Progenitor cell of endocrine pancreas (in vitro differentiated cells): ENCODE measurements at places on chromosomes 4 and X.

- DNase-seq, result no peak
Observed at GRCh38 chr4:123230061-123230460, 166.5 kb upstream of the SPRY1 start.

GRCh38 chr4:123530357-123530756 lies 133.8 kb downstream of the SPRY1 start:
- DNase-seq, result no peak

DNA sequence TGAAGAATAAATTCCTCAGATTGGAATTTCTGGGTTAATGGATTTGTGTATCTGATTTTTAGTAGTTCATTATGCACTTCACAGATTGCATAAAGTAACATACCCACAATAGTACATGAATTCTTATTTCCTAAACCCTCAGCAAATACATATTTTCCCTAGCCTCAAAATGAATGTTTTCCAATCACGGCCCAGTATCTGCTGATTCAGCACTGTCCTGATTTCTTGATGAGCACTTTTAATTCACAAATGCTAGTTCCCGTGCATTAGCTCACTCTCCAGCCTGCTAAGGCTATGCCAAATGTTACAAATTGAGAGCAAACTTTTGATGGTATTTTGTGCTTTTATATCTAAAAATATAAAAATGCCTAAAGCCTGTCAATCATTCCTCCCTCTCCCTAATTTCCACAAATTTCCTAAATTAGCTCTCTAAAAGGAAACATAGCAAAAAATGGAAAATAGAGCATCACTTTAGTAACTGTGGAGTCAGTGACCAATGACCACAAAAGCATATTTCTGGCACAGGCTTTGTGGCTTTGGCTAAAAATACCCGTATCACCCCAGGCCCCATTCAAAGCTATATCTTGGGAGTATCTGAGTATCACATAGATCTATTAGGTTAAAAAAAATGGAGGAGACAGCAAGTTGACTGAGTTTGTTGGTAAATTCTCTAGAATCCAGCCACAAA lies 75.5 kb downstream of the NAF1 start:
- DNase-seq, result no peak

DNA sequence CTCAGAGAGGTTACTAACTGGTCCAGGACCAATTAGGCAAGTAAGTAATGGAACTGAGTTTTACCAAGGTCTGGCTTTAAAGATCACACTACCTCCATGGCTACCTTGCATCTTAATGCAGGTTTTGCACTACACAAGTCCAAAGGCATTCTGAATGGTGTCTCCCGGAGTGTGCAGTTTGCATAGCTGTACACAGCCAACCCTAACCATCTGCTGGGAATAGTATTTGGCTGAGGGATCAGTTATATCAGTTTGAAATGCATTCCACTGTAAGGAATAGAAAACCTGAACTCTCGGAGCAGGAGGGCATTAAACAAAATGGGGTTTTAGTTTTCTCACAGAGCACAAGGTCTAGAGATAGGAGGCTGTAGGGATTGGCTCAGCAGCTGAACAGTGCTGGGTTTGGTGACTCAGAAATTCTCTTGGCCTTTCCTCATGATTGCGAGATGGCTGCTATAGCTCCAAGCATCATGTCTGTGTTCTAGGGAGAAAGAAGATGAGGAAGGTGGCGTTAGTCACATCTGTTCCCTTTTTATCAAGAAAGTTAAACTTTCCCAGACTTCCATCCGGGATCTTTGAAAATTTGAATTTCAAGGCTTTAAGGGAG lies 177.1 kb downstream of the NHS start:
- DNase-seq, result no peak

DNA sequence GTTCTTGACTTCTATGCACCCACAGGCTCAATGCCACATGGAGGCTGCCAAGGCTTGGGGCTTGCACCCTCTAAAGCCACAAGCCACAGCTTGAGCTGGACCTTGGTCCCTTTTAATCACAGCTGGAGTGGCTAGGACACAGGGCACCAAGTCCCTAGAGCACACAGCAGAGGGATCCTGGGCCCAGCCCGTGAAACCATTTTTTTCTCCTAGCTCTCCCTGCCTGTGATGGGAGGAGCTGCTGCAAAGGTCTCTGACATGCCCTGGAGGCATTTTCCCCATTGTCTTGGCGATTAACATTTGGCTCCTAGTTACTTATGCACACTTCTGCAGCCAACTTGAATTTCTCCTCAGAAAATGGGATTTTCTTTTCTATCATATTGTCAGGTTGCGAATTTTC lies 410.9 kb downstream of the GRID2 start:
- no peak for DNase-seq

GRCh38 chrX:45711231-45711630 lies 510.6 kb upstream of the DIPK2B start:
- no peak for DNase-seq

DNA sequence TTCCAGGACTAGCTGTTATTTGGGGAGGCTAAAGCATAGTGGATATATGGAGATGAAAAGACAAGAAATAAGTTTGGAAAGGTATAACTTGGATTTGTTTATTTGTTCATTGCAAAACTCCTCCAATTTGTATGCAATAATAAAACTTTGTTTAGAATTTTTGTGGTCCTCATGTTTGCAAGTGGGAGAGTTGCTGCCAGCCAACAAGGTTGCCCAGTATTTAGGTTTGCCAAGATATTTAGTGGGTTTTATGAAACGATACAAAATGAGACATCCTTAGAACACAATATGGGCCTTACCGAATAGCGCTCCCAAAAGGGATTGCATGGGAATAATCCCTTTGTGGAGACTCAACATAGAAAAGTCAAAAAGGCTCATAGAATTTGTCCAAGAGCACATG lies 162.1 kb downstream of the INPP4B start:
- no peak for DNase-seq
